ENCODE measurements at places on chromosomes 6 and 20.

- DNase-seq = no peak
These were observed 248.5 kb downstream of the ATXN1 start for GRCh38 chr6:16512544-16513290.

DNA sequence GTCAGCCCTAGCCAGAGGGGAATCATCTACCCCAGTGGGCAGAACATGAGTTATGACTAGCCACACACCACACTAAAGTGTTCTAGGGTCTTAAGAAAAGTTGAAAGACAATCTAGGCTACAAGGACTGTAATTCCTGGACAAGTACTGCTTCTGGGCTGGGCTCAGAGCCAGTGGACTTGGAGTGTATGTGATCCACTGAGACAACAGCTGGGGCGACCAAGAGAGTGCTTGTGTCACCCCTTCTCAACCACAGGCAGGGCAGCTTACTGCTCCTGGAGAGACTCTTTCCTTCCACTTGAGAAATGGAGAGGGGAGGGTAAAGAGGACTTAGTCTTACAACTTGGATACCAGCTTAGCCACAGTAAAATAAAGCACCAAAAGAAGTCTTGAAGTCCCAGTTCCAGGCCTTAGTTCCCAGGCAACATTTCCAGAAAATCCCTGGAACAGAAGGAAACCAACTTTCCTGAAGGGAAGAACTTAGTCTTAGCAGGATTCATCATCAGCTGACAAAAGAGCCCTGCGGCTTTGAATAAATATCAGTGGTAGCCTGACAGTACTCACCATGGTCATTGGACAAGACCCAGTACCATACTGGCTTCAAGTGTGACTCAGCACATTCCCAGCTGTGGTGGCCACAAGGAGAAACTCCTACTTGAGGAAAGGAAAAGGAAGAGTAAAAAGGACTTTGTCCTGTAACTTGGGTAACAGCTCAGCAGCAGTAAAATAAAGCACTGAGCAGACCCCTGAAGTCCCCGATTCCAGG is 355.1 kb upstream of the ADGRB3 start:
- no peak for DNase-seq

- peak; percentile 10 for DNase-seq
These were observed 6.0 kb upstream of the BPIFA1 start for GRCh38 chr20:33229843-33230242.

DNA sequence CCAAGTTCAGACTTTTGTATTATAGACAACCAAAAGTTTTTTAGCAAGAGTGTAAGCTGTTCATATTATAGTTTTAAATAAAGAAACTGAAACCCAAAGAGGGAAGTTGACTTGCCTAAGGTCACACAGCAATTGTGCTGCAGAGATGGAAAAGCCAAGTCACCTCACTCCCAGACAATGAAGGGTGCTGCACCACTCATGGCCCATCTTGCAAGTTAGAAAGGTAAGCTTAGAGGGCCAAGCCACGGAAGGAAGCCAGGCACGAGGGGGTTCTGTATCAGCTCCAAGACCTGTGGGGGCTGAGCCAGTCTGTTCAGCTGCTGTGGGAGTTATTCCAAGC is 860 bp downstream of the DEFB124 start:
- peak; percentile 35 for DNase-seq

All from OCI-M1 (cell line).